ENCODE measurements at places on chromosomes 5 and 9. TPM values are rescaled to one million over a fixed set of nuclear protein-coding genes. Genes with fewer than 3 reads are reported as not detected.

LCP2 gene
- total RNA-seq, result 0.98 TPM

DMRT3 gene
- total RNA-seq, result not detected

SHISAL2B gene
- total RNA-seq, result 0.49 TPM

IL13 gene
- not detected for total RNA-seq

SPZ1 gene
- total RNA-seq, result not detected

NRARP gene
- total RNA-seq, result 2.7 TPM

PCDHB4 gene
- 5.2 TPM for total RNA-seq

LRRC19 gene
- under 0.01 TPM for total RNA-seq

INSYN2B gene
- 0.74 TPM for total RNA-seq

SPINK1 gene
- under 0.01 TPM for total RNA-seq

SHOC1 gene
- total RNA-seq, result not detected

C8G gene
- total RNA-seq, result not detected
